Memory B cell (primary cell): ENCODE measurements at places on chromosomes 6 and 20.

DNA sequence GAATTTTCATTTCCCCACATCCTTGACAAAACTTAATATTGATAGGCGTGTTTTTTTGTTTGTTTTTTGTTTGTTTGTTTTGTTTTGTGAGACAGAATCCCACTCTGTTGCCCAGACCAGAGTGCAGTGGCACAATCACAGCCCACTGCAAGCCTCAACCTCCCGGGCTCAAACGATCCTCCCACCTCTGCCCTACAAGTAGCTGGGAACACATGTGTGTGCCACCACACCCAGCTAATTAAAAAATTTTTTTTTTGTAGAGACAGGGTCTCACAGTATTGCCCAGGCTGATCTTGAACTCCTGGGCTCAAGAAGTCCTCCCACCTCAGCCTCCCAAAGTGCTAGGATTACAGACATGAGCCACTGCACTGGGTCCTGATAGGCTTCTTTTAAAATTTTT is 9.2 kb downstream of the CEP57L1 start:
- H3K36me3 ChIP-seq = peaks cover 4% of the 10 kb centered on the region
- H3K27ac ChIP-seq = no peak overlapping the region
- H3K4me1 ChIP-seq = peaks cover 2% of the 10 kb centered on the region
- DNase-seq = no peak
- H3K27me3 ChIP-seq = no peaks in the 10 kb centered on the region

GRCh38 chr6:98295515-98296175 is 538.7 kb upstream of the POU3F2 start:
- no peaks in the 10 kb centered on the region for H3K36me3 ChIP-seq
- no peak for DNase-seq
- no peak overlapping the region for H3K4me3 ChIP-seq
- H3K4me1 ChIP-seq = no peaks in the 10 kb centered on the region

- no peak for DNase-seq
- H3K4me1 ChIP-seq = peaks cover 18% of the 10 kb centered on the region
- no peak overlapping the region for H3K27ac ChIP-seq
- H3K27me3 ChIP-seq = no peaks in the 10 kb centered on the region
- H3K4me3 ChIP-seq = no peak overlapping the region
Observed at GRCh38 chr20:41540459-41540858, 77.7 kb downstream of the CHD6 start.

GRCh38 chr20:10359621-10360040 is 74.4 kb downstream of the MKKS start:
- DNase-seq = no peak
- peaks cover 4% of the 10 kb centered on the region for H3K27me3 ChIP-seq
- no peaks in the 10 kb centered on the region for H3K4me1 ChIP-seq
- H3K4me3 ChIP-seq = no peak overlapping the region

GRCh38 chr20:41078329-41078728 is 49.7 kb downstream of the TOP1 start:
- H3K4me1 ChIP-seq = peaks cover 15% of the 10 kb centered on the region
- H3K27me3 ChIP-seq = no peaks in the 10 kb centered on the region
- H3K4me3 ChIP-seq = no peak overlapping the region
- H3K27ac ChIP-seq = peak overlapping the region; percentile 79
